ENCODE measurements at places on chromosomes 7 and 10.

DNA sequence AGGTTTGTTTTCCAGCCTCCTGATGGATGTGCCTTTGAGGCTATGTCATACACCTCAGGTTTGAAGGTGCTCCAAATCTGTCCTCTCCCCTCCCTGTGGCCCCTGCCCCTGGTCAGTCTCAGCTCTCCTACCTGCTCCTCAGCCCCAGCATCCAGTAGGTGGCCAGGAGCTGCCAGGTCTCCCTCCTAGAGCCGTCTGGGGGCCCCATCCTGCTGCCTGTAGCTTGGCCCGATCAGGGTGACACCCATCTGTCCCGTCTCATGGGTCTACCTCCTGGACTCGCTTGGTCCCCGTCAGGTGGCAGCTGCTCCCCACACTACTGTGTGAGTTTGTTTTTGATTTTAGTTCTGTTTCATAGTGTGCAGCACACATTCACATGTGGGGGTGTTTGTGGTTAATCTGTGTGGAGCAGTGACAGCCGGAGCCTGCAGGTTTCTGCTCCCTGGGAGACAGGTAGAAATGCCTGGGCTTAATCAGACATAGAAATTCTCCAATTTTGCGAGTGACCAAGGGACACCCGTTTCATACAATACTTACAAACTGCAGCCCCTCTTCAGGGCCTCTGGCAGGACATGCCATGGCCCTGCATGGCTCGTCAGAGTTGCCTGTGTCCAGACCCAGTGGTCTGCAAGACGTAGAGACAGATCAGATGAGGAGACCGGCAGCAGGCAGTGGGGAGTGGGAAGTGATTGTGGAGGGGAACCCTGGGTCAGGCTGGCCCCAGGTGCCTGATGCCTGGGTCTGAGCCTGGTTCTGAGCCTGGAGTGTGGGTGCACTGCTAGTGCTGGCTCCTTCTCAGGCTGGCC, 17.1 kb downstream of the ADCY1 start:
- peaks cover 23% of the 10 kb centered on the region for H3K4me1 ChIP-seq
- no peaks in the 10 kb centered on the region for H3K27me3 ChIP-seq
- no peaks in the 10 kb centered on the region for H3K36me3 ChIP-seq
- DNase-seq: no peak
- no peak overlapping the region for H3K4me3 ChIP-seq

DNA sequence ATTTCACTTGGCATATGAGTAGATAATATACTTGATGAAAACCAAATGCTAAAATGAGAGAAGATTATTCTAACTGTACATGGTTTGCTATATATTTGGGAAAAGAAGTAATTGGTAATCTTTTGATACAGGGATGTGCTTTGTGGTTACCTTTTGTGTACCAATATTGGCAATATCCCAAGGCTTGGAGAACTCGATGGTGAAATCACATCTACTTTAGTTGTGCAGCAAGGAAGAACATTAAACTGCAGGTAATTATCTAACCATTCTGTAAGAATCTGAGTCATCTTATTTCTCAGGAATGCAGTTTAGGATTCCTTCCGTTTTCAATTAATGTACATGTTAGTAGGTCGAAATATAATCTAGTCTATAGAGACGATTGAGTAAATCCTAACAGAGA, 64.1 kb downstream of the SRI start:
- no peaks in the 10 kb centered on the region for H3K4me1 ChIP-seq
- H3K36me3 ChIP-seq: peaks cover 39% of the 10 kb centered on the region
- DNase-seq: no peak
- no peak overlapping the region for H3K27ac ChIP-seq
- no peaks in the 10 kb centered on the region for H3K27me3 ChIP-seq

- peaks cover 8% of the 10 kb centered on the region for H3K4me1 ChIP-seq
- H3K27me3 ChIP-seq: peaks cover 14% of the 10 kb centered on the region
- H3K36me3 ChIP-seq: peaks cover 19% of the 10 kb centered on the region
- DNase-seq: no peak
- peak overlapping the region; percentile 70 for H3K27ac ChIP-seq
Observed at GRCh38 chr7:157932498-157933218, 595.9 kb downstream of the DNAJB6 start.

- no peaks in the 10 kb centered on the region for H3K36me3 ChIP-seq
- no peak overlapping the region for H3K27ac ChIP-seq
- no peak overlapping the region for H3K4me3 ChIP-seq
- H3K4me1 ChIP-seq: peaks cover 12% of the 10 kb centered on the region
- peaks cover 7% of the 10 kb centered on the region for H3K27me3 ChIP-seq
Observed at GRCh38 chr7:37494926-37495325, 46.3 kb upstream of the ELMO1 start.

DNA sequence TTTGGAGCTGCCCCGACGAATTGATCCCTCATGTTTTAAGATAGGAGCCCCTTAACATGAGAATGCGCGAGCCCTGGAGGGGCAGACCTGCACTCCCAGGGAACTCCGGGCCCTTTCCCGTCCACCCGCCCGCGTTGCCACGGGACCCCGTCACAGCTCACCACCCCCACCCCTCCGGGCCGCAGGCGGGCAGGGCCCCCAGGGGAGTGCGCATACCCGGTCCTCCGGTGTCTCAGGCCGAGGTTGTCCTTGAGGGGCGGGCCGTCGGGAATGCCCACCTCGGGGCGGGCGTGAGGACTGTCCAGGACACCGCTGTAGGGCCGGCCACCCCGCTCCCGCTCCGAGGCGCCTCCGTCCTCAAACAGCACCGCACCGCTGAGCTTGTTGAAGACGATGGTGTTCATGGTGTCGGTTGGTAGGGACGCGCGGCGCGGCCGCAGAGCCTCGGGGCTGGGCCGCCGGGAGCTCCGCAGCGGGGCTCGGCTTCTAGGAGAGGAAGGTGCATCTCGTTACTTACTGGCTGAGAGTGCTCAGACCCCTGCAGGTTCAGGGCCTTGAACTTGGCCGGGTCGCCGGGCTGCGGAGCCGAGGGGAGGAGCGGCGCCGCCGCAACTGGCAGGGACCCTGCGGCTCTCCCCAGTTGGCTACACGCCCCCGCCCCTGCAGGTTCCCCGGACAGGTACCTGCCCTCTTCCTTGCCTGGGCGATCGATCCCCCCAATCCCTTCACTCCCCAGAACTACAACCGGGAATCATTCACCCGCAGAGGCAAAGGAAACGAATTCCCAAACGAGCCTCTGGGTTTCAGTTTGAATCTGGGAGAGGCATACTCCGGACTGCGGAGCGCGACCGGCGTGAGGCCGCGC, 2.4 kb downstream of the MKX start:
- H3K27me3 ChIP-seq: peaks cover 86% of the 10 kb centered on the region
- peak overlapping the region; percentile 75 for H3K4me3 ChIP-seq
- H3K4me1 ChIP-seq: peaks cover 36% of the 10 kb centered on the region
- no peaks in the 10 kb centered on the region for H3K36me3 ChIP-seq
- no peak overlapping the region for H3K27ac ChIP-seq

DNA sequence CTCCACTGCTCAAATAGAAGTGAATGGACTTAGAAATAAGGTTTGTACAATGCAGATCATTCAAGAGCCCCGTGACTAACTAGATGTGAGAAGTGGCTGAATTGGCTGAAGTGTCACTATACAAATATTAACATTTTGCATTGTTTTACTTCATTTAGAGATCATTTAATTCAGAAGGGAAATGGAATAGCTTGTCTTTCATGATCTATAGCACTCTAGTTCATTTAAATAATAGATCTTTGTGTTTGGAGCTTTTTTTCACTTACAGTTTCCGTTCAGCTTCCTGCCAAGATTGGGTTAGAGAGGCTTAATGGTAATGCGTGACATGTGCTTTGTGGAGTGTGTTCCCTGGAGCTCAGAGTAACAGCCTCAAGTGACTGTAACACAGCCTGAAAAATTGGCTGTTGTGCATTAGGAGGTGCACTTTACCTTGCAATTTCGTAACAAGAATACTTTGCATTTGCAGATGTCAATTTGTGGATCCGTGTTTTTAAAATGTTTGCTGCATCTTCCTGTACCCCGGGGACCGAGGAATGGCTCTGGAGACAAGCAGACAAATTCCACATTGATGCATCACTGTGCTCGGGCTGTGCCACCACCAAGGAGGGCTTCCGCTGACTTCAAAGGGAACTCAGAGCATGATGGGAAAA, 170.3 kb downstream of the NRP1 start:
- H3K27me3 ChIP-seq: peaks cover 4% of the 10 kb centered on the region
- DNase-seq: no peak
- H3K4me3 ChIP-seq: no peak overlapping the region
- no peaks in the 10 kb centered on the region for H3K4me1 ChIP-seq
- no peaks in the 10 kb centered on the region for H3K36me3 ChIP-seq

DNA sequence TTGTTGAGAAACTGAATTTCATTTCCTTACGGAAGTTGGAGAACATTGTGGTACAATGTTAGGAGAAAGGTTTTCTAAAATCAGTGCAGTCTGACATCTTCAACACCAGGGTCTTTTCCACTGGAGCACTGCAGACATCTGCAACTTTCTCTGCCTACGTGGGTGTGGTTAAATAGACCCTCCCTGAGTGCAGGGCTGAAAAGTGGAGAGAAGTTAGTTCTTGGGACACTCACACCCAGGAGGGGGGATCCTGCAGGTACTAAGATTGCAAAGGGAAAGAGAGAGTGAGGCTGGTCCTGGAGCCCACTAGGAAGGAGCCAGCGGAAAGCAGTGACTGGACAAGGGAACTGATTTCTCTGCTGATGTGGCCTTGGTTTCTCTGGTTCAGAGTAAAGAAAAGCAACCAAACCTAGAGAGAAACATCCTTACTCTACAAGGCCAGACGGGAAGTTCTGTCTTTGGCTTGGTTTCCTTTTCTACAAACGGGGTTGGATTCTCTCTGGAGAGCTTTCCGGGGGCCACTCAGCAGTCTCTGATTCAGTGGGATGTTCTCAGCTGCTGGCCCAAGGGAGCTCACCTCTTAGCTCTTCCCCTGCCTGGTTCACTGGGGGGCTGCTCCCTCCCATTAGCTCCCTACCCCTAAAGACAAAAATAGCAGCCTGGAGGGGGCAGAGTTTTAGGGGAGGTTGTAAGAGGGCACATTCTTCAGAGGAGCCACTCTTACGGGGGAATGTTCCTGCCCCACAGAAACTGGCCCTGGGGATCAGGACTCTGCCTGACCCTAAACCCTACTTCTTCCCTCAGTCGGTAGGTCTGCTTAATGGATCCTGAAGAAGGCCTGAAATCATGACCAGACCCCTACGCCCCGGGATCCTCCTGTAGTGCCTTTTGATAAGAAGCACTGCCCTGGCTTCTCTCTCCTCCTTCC, 2.7 kb downstream of the UPP1 start:
- no peaks in the 10 kb centered on the region for H3K27me3 ChIP-seq
- no peak for DNase-seq
- no peak overlapping the region for H3K27ac ChIP-seq
- H3K36me3 ChIP-seq: peaks cover 27% of the 10 kb centered on the region
- peak overlapping the region; percentile 65 for H3K4me3 ChIP-seq

DNA sequence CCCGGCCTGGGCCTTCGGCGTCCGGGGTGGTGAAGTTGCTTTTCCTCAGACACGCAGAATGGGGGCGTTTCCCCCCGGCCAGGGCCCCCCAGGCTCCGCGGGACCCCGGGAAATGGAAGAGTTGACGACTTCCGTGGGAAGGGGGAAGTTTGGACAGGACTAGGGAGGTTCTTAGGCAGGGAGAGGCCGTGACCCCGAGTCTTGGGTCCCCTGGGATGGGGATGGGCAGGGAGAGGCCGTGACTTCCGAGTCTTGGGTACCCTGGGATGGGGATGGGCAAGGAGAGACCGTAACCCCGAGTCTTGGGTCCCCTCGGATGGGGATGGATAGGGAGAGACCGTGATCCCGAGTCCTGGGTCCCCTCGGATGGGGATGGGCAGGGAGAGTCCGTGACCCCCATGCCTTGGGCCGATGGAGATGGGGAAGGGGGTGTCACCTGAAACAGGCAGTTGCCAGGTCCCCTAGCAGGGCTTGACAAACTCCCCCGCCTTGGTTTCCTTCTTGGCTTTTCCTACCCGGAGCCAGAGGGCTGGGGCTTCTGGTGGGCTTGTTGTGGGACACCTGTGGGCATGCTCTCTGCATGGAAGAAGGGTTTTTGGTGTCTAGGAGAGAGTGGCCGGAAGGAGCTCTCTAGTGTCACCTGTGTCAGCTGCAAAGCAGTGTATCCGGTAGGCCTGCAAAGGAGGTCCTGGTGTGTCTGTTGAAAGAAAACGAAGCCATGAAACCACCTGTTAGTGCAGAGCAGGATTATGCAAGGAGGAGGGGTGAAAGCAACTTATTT, 1.1 kb downstream of the TRRAP start:
- H3K36me3 ChIP-seq: peaks cover 25% of the 10 kb centered on the region
- H3K27ac ChIP-seq: no peak overlapping the region
- no peak for DNase-seq
- peaks cover 31% of the 10 kb centered on the region for H3K4me1 ChIP-seq

GRCh38 chr10:83943049-83943448, 196.3 kb upstream of the GHITM start:
- no peak overlapping the region for H3K4me3 ChIP-seq
- DNase-seq: no peak
- no peak overlapping the region for H3K27ac ChIP-seq
- H3K4me1 ChIP-seq: peaks cover 9% of the 10 kb centered on the region
- H3K36me3 ChIP-seq: no peaks in the 10 kb centered on the region

GRCh38 chr7:46145412-46145811, 224.3 kb upstream of the IGFBP3 start:
- no peak for DNase-seq
- peaks cover 30% of the 10 kb centered on the region for H3K4me1 ChIP-seq
- peaks cover 5% of the 10 kb centered on the region for H3K27me3 ChIP-seq
- no peak overlapping the region for H3K4me3 ChIP-seq
- peaks cover 5% of the 10 kb centered on the region for H3K36me3 ChIP-seq

- H3K27me3 ChIP-seq: no peaks in the 10 kb centered on the region
- H3K4me1 ChIP-seq: no peaks in the 10 kb centered on the region
- H3K36me3 ChIP-seq: no peaks in the 10 kb centered on the region
- no peak within 1 kb of the TSS for H3K27ac ChIP-seq
- no peak for DNase-seq
Observed at GRCh38 chr10:5196702-5197113, at the start of gene AKR1C4. TSS of gene AKR1C4 (plus strand) at chr10:5196837. CDS start at chr10:5196868, 31 bp downstream.

- no peaks in the 10 kb centered on the region for H3K36me3 ChIP-seq
- no peak overlapping the region for H3K4me3 ChIP-seq
- H3K27ac ChIP-seq: no peak overlapping the region
- no peak for DNase-seq
Observed at GRCh38 chr7:1948301-1948796, 278.3 kb downstream of the ELFN1 start.

- no peak for DNase-seq
- H3K27ac ChIP-seq: no peak overlapping the region
- H3K27me3 ChIP-seq: no peaks in the 10 kb centered on the region
- H3K4me3 ChIP-seq: no peak overlapping the region
- H3K36me3 ChIP-seq: no peaks in the 10 kb centered on the region
- peaks cover 21% of the 10 kb centered on the region for H3K4me1 ChIP-seq
Observed at GRCh38 chr7:29341156-29341555, 146.6 kb downstream of the CHN2 start.

- H3K27me3 ChIP-seq: peaks cover 3% of the 10 kb centered on the region
- peak within 1 kb of the TSS; percentile 96 for H3K27ac ChIP-seq
- peak within 1 kb of the TSS; percentile 98 for H3K4me3 ChIP-seq
- H3K4me1 ChIP-seq: peaks cover 28% of the 10 kb centered on the region
- peak; percentile 81 for DNase-seq
Observed at GRCh38 chr7:66920769-66921395, at the start of gene TMEM248. TSS of gene TMEM248 (plus strand) at chr7:66921225. CDS start at chr7:66941866, 20,641 bp downstream.

- H3K4me3 ChIP-seq: no peak overlapping the region
- no peaks in the 10 kb centered on the region for H3K4me1 ChIP-seq
- no peak for DNase-seq
- peaks cover 22% of the 10 kb centered on the region for H3K36me3 ChIP-seq
Observed at GRCh38 chr10:21904930-21905329, 98.6 kb downstream of the DNAJC1 start.

Measured in nephron progenitor cell (in vitro differentiated cells).